ENCODE measurements at places on chromosomes 12 and 14.

GRCh38 chr14:78997811-78998210 lies 827.6 kb downstream of the NRXN3 start:
- no peak for DNase-seq

DNA sequence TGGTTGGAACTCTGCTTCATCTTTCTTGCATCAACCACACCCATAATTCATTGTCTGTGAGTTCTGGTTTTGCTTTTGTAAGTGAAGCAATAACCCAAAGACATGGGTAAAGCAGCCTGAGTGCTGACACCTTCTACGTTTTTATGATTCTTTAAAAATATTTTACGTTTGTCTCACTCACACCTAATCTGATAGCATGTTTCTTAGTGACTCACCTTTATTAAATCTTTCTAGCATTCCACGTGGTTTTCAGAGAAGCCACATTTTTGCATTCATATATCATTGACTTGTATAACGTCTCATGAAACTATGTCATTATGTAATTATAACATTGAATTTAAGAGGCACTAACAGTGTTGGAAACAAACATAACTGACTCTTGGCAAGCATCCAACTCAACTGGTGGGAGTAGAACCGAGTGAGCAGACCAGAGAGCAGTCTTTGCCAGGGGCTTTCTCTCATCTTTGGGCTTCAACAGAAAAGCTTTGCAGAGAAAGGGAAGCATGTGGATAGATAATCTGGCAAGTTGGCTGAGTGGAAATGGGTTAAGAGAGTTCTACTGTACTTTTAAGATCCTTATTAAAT lies 118.8 kb downstream of the TPH2 start:
- DNase-seq = no peak

- peak; percentile 36 for DNase-seq
Observed at GRCh38 chr12:81992461-81992860, 233.3 kb upstream of the PPFIA2 start.

- DNase-seq = no peak
Observed at GRCh38 chr14:19949218-19949617, 18.5 kb downstream of the OR4K1 start.

GRCh38 chr12:78210894-78211302 lies 380.2 kb downstream of the NAV3 start:
- no peak for DNase-seq

- DNase-seq = no peak
Observed at GRCh38 chr14:63603749-63604277, 37.9 kb downstream of the WDR89 start.

GRCh38 chr14:67620217-67620785 lies 581 bp downstream of the ARG2 start:
- DNase-seq = no peak

- no peak for DNase-seq
Observed at GRCh38 chr12:114411071-114411837, 5.3 kb upstream of the TBX5 start.

DNA sequence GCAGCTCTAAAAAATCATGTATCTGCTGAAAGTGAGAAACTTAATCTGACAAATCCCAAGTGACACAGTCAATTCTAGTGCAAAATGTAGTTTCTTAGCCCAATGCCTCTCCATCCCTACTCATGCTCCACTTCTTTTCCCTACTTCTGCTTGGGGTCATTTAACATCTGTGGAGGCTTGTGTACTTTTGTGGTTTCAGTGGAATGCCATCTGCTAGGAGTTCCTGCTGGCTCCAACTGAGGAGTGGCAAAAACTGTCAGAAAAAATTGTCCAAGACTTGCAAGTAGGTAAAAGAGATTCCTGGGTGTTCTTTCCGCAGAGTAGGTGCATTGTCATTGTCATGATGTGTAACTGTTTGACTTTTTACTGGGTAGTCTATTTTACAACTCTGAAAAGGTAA lies 12.5 kb upstream of the AVPR1A start:
- DNase-seq = no peak

- DNase-seq = peak; percentile 2
Observed at GRCh38 chr14:88682495-88683114, 110.1 kb downstream of the EML5 start.

DNA sequence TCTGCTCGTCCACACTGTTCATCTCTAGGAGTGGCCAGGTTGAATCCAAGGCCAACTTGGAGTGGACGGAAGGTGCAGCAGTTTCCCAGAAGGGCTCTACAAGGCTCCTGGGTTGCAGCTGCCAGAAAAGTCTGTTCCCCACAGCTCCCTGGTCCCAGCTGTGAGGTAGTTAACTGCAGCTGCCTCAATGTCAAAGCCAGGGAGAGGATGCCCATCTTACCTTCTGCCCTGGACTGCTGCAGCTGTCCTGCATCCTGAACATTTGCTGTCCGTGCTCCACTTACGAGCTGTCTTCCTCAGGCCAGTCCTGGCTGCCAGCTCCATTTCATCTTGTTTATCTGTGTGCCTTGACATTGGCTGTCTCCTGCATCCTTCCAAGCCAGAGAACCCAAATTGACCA lies 227.3 kb downstream of the SLC41A2 start:
- no peak for DNase-seq

- no peak for DNase-seq
Observed at GRCh38 chr12:109112720-109113465, 3.5 kb upstream of the ACACB start.

DNA sequence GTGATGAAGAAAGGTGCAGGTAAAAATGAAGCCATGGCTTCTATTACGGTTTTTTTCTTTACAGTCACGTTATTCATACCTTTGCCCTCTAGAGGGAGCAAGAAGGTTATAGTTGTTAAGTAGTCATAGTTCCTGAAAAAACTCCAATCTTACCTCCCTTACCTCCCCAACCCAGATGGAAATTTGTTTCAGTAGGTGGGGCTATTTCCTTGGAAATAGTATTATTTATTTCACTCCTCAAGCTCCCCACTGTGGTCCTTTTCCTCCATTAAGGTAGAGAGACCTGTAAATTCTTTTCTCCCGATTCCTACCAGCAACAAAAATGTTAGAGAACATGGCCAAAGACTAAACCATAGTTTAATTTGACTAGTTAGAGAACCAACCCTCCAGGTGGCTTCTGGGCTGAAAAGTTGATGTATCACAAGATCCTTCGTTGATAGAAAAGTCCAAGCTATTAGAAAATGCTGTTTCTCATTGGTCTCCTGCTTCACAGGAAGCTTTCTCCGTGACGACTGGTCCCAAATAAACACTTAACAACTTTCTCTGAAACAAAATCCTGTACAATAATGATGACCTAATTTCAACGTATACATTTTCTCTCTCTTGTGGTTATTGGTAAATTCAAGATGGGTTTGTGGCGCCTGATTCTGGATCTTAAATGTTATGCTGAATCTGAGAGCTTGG lies 43.5 kb downstream of the TMX1 start:
- peak; percentile 49 for DNase-seq

DNA sequence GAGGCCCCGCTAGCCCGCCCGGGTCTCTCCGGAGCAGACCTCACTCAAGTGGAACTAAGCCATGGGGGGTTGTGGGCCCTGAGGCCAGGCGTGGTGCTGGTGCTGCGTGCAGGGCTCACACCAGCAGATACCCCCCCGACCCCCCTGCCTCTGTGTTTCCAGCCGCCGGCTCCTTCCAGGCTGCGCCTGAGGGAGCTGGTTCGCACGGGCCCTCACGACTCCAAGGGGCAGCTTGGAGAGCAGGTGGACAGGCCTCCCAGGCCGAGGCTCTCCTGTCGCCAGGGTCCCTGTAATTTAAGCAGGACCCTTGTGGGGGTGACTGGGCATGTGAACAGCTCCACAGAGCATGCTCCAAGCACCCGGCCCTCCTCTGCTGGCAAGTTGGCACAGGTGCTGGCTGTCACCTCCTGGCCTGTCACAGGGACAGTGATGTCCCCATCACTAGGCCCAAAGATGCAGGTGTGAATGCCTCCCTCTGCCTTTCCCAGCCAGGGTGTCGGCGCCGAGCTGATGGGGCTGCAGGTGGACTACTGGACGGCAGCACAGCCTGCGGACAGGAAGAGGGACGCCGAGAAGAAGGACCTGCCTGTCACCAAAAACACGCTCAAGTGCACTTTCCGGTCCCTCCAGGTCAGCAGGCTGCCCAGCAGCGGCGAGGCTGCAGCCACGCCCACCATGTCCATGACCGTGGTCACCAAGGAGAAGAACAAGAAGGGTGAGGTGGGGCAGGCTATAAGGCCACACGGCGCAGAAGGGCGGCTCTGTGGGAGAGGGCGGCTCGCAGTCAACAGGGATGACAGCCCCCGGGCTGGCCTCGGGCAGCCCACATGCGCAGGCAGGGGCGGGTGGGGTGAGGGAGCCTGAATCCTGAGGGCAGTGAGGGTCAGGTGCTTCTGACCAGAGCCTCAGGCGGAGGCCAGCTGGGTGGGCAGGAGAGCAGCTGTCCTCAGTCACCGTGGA lies 5.9 kb upstream of the TEX22 start:
- no peak for DNase-seq

GRCh38 chr12:57522011-57522886 lies at the start of gene MBD6:
MBD6 (plus strand) TSS chr12:57522824; CDS start chr12:57524304, 1,480 bp downstream.
- DNase-seq = peak; percentile 73

DNA sequence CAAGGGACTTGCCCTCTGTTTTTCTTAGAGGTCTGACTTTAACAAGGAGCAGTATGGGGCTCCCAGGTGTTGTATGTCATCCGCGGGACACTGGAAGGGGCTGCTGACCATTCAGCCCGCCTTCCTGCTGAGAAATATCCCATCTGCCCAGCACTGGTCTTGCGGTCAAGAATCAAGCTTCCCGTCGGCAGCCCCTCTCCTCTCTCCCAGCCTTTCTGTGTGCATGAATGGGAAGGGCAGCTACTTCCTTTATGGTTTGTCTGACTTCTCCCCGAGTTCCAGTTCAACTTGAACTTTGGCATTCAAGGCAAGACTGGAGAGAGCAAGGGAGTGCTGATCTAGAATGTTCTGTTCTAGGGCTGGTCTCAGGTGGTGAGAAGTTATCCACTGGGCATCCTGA lies 51.5 kb downstream of the PSMA6 start:
- no peak for DNase-seq

DNA sequence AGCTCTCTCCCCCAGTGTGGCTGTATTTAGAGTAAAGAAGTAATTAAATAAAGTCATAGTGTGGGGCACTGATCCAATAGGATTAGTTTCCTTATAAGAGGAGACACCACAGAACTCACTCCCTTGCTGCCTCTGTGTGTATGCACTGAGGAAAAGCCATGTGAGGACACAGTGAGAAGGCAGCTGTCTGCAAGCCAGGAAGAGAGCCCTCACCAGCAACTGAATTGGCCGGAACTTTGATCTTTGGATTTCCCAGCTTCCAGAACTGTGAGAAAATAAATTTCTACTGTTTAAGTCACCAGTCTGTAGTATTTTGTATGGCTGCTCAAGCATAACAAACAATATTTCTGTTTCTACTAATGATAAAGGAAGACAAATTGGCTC lies 368.7 kb upstream of the PRICKLE1 start:
- no peak for DNase-seq

- DNase-seq = no peak
Observed at GRCh38 chr14:45621731-45622130, 368.7 kb upstream of the MIS18BP1 start.

GRCh38 chr14:32564596-32564995 lies 235.5 kb downstream of the AKAP6 start:
- DNase-seq = no peak

- no peak for DNase-seq
Observed at GRCh38 chr12:129619271-129619670, 284.6 kb downstream of the TMEM132D start.

DNA sequence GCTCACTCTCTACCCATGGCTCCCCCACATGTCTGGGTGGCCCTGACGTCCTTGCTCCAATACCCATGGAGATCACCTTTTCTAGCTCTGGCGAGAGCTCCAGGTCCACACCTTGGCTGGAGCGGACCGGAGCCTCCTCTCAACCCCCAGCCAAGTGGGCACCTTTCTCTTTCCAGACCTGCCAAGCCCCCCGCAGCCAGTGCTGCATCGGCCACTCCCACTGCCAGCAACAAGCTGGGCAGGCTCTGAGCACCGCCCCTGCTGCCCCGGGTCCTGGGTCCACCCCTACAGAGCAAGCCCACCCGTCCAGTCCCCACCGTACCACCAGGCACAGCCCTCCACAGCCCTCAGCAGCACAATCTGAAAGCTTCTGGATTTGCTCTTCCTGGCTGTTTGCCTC lies 98.2 kb upstream of the C14orf180 start:
- DNase-seq = no peak

DNA sequence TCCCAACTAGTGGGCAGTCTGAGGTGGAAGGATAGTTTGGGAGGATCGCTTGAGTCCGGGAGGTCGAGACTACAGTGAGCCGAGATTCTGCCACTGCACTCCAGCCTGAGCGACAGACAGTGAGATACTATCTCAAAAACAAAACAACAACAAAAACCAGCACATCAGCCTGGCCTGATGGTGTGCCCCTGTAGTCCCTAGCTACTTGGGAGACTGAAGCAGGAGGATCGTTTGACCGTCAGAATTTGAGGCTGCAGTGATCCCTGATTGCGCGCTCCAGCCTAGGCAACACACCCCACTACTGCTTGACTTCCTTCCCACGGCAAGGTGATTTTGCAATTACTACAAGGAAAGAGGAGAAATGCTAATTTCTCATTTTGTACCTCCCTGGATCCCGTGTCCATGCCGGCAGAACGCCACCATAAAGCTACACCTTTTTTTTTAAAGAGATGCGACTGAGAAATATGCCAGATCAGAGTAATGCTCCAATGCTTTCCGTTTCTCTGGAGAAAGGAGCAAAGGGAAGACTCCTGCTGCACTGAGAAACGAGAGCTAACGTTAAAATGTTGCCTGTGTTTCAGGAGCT lies 672 bp upstream of the SCFD1 start:
- no peak for DNase-seq

- DNase-seq = no peak
Observed at GRCh38 chr14:74655599-74656395, 43.8 kb upstream of the LTBP2 start.

- DNase-seq = no peak
Observed at GRCh38 chr14:79703209-79703608, 508.1 kb downstream of the DIO2 start.

- no peak for DNase-seq
Observed at GRCh38 chr14:105330491-105330895, 15.9 kb downstream of the PACS2 start.

- no peak for DNase-seq
Observed at GRCh38 chr12:3995306-3995705, 122.1 kb upstream of the PARP11 start.

- DNase-seq = no peak
Observed at GRCh38 chr14:62682208-62682607, 363.1 kb downstream of the KCNH5 start.

DNA sequence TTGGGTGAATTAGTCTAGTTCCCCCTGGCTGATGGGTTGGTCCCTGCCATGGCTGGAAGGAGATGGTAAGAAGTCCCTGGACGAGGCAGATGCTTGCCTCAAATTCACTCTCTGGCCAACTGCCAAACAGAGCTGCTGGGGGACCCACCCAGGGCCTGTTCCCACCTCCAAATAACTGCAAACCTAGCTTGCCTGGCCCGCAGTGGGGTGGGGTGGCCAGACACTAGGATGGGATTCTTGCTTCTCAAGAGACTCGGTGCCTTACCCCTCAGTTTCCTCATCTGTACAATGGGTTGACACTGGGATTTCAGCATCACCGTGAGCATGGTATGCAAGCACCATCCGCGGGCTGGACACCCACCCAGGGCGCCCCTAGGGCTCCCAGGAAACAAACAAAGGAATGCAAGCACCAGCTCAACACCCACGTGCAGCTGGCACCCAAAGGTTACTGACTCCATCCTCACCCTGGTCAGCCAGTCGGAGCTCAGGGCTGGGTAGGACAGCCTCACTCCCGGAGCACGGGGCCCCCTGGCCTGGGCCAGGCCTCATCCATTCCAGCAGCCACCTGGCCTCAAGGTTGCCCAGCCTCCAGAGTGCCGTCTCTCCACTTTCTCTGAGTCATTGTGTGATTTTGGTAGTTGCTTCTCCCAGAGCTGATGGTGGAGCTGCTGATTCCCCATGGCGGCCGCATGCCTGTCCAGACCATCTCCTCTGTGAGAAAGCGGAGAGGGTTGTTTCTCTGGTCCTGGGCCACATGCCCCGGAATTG lies 205.2 kb upstream of the RTL1 start:
- DNase-seq = no peak
